ENCODE measurements at places on chromosomes 5 and 9.

DNA sequence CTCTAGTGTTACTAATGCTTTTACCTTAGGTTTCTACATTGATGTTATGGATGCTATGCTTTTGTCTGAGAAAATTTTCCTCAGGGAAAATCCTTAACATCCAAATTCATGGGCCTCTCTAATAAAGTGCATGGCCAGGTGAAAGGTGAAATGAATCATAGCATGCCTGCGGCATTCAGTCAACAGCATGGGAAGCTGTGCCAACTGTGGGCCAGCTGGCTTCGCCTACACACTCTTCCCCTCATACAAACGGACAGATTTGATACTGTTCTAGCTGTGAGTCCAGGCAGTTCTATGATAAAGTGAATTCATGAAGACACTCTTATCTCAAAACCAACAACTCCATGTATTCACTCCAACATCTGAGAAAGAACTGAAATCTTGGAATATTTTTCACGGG lies 374.1 kb downstream of the PLK2 start:
- no peaks in the 10 kb centered on the region for H3K27me3 ChIP-seq
- H3K4me1 ChIP-seq = no peaks in the 10 kb centered on the region
- H3K4me3 ChIP-seq = no peak overlapping the region
- no peak overlapping the region for H3K27ac ChIP-seq

DNA sequence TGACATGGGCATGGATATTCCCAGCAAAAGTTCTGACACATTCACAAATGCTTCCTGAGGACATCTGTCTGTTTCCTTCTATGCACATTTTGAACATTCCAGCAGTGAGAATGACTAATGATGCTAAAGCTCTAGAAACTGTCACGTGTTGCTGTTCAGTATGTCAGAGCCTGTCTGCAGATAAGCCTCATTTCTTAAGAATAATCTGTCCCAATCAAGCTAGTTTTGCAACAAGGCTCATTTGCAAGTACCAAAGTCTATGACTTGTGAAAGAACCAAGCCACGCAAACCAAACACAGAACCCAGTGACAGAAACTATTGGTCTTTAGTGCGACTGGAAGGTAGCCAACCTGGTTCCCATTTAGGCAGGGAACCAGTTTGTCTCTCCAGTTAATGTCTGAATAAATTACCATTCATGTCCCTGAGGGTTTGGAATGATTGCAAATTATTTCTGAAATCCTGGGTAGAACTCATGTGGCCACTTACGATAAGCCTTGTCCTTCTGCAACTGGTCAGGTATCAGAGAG lies 178.5 kb downstream of the C9orf152 start:
- H3K36me3 ChIP-seq = no peaks in the 10 kb centered on the region
- peaks cover 19% of the 10 kb centered on the region for H3K4me1 ChIP-seq
- DNase-seq = no peak
- H3K27me3 ChIP-seq = no peaks in the 10 kb centered on the region

- H3K4me1 ChIP-seq = peaks cover 7% of the 10 kb centered on the region
- DNase-seq = no peak
- H3K36me3 ChIP-seq = no peaks in the 10 kb centered on the region
- no peak overlapping the region for H3K4me3 ChIP-seq
- H3K27ac ChIP-seq = no peak overlapping the region
Measured at GRCh38 chr9:95570150-95570549, 53.4 kb upstream of the PTCH1 start.

DNA sequence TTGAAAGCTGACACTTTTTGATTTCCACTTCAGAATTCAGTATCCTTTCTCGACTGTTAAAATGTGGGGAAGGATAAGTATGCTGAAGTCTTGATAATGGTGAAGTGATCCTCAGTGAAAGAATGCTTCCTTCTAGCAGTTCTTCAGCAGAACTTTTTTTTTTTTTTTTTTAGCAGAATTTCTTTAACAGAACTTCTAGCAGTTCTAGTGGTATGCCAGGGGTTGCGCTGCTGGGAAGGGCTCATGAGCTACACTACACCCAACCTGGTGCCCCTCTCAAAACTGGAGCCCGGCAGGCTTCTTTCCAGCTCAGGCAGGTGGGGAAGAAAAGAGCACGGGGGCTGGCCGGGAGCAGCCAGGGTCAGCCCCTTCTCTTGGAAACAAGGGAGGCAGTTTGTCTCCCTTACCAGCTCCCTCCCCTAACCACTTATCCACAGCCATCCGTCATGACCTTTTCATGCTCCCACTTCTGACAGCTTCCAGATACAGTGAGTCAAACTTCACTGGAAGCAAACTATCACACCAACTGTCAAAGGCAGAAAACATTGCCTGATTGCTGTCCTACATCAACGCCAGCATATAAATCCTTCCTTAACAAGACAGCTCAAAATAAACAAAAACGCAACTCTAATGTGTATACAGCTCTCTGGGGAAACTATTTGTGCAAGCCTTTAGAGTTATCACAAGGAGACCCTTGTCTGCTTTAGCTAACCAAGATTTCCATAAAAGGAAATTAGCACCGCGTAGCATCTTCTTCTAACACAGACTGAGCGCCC lies 211.5 kb downstream of the GAPVD1 start:
- no peaks in the 10 kb centered on the region for H3K27me3 ChIP-seq
- no peak overlapping the region for H3K27ac ChIP-seq
- no peaks in the 10 kb centered on the region for H3K4me1 ChIP-seq
- DNase-seq = no peak

DNA sequence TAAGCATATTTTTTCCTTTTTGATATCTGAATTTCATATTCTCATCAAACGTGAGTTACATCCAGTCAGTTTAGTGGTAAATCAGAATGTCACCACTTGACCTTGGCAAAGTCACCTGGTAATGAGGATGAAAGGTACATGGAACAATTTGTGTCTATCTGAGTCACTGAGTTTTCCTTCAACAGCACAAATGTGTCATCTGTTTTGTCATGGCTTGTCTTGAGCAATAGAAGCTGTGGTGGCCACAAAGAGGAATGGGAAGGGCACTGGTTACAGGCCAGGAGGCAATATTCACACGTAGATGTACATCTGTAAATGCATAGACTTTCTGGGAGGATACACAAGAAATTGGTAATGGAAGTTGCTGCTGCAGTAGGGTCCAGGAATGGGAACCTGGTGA lies 8.4 kb upstream of the ZNF474 start:
- H3K4me1 ChIP-seq = no peaks in the 10 kb centered on the region
- H3K27me3 ChIP-seq = no peaks in the 10 kb centered on the region
- H3K36me3 ChIP-seq = no peaks in the 10 kb centered on the region
- no peak overlapping the region for H3K27ac ChIP-seq

GRCh38 chr5:88470745-88471144 lies 202.1 kb upstream of the TMEM161B start:
- H3K27ac ChIP-seq = no peak overlapping the region
- H3K27me3 ChIP-seq = no peaks in the 10 kb centered on the region
- no peaks in the 10 kb centered on the region for H3K36me3 ChIP-seq
- no peak overlapping the region for H3K4me3 ChIP-seq
- H3K4me1 ChIP-seq = no peaks in the 10 kb centered on the region

GRCh38 chr5:141969783-141970771 lies 1.2 kb downstream of the RNF14 start:
- no peak for DNase-seq
- peaks cover 17% of the 10 kb centered on the region for H3K36me3 ChIP-seq
- H3K27me3 ChIP-seq = no peaks in the 10 kb centered on the region
- H3K4me3 ChIP-seq = peak overlapping the region; percentile 85
- peak overlapping the region; percentile 96 for H3K27ac ChIP-seq
- peaks cover 28% of the 10 kb centered on the region for H3K4me1 ChIP-seq

- DNase-seq = no peak
- H3K27ac ChIP-seq = no peak overlapping the region
- no peaks in the 10 kb centered on the region for H3K27me3 ChIP-seq
- no peaks in the 10 kb centered on the region for H3K36me3 ChIP-seq
Measured at GRCh38 chr9:4465910-4466309, 24.4 kb upstream of the SLC1A1 start.

DNA sequence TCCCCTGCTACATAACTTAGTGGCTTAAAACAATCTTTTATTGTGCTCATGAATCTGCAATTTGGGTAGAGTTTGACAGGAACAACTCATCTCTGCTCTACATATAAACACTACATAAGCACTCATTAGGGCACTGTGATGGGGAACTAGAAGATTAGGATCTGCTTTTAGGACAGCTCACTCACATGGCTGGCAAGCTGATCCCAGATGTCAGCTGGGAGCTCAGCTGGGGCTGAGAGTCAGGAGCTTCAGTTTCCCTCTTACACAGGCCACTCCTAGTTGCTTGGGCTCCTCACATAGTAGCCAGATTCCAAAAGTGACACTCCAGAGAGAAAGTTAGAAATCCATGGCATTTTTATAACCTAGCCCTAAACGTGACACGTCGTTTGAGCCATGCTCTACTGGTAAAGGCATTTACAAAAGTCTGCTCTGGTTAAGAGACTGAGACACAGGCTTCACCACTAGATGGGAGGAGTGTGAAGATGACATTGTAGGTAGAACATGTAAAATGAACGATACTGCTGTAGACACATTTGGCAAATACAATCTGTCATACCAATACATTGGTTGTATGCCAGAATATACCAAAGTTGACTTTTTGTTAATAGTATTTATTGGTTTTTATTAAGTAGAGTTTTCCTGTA lies 23.6 kb downstream of the SCAI start:
- H3K36me3 ChIP-seq = no peaks in the 10 kb centered on the region
- peaks cover 8% of the 10 kb centered on the region for H3K4me1 ChIP-seq
- H3K27ac ChIP-seq = no peak overlapping the region
- DNase-seq = no peak
- no peak overlapping the region for H3K4me3 ChIP-seq
